ENCODE measurements at places on chromosomes 1 and 21.

- no peak for DNase-seq
These were observed 39.3 kb downstream of the PCNX2 start for GRCh38 chr1:233256191-233256590.

DNA sequence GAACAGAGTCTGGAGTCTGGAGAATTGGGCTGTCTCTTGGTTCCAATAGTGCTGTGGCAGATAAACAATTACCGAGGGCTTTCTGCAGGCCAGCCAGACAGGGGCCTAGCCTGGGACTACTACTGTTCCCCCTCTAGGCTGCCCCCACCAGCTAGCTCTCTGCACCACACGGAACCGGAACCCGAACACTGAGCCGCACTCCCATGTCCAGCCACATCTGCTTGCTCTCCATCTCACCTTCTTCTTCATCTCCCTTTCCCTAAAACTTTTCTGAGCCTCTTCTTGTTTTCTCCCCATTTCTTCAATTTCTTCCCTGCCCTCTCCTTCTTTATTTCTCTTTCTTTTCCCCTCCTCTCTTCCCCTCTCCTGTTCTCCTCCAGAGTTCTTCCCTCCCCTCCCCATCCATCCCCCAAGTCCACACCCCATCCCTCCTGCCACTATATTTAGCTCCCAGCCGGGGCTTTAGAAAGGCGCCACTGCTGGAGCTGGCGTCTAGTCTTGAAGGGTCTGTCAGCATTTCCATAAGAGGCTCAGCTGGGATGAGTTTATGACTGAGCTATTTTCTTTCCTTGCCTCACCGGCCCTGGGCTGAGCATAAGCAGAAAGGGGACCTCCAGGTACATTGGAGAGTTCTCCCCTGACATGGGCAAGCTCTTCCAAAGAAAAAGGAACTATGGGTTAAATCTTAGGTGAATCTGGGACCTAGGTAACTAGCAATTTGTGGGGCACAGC is 25.7 kb upstream of the ATP2B4 start:
- DNase-seq, result no peak

GRCh38 chr1:110734133-110734680 is 59.5 kb upstream of the KCNA3 start:
- no peak for DNase-seq

GRCh38 chr1:68723791-68724190 is 226.9 kb upstream of the DEPDC1 start:
- no peak for DNase-seq

- DNase-seq, result no peak
These were observed 193.5 kb downstream of the PAPPA2 start for GRCh38 chr1:176656257-176656995.

GRCh38 chr21:27363719-27364477 is 397.0 kb upstream of the ADAMTS5 start:
- DNase-seq, result no peak

GRCh38 chr1:75600781-75601180 is 10.1 kb downstream of the SLC44A5 start:
- DNase-seq, result no peak

- no peak for DNase-seq
These were observed 60.8 kb upstream of the ROR1 start for GRCh38 chr1:63713041-63713440.

DNA sequence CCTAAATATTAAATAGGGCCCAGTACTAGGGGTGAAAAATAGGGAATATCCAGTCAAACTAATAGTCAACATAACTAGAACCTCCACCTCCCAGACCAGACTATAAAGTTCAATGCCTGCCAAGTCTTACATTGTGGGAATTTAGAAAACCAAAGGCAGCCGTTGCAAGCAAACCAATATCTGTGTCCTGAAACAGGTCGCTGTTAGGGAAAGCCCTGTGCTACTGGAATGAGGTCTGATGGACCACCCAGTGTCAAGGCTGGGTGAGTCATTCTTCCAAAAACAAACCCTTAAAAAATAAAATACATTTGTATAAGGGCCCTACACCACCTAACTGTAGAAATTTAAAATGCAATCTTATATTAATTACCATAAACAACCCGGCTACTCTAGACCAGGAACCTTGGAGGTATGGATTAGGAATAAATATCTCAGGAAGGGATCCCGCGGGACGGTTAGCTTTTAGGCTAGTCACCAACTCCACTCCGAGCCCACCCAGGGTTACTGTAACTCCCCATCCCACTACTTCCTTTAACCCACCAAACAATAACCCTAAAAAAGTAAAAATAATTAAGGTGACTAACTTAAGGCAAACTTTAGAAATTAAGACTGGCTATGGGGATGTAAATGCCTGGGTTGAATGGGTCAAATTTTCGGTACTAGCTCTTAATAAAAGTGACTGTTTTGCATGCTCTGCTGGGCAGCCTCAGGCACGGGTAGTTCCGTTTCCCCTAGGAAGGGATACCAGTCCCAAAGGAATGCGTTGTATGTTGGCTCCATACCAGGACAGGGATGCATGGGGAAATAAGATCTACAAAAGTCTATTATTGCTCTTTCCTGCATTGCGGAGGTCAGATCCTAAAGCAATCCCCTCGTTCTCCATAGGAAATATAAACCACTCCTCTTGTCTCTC is 65.4 kb upstream of the TLR5 start:
- DNase-seq, result no peak

DNA sequence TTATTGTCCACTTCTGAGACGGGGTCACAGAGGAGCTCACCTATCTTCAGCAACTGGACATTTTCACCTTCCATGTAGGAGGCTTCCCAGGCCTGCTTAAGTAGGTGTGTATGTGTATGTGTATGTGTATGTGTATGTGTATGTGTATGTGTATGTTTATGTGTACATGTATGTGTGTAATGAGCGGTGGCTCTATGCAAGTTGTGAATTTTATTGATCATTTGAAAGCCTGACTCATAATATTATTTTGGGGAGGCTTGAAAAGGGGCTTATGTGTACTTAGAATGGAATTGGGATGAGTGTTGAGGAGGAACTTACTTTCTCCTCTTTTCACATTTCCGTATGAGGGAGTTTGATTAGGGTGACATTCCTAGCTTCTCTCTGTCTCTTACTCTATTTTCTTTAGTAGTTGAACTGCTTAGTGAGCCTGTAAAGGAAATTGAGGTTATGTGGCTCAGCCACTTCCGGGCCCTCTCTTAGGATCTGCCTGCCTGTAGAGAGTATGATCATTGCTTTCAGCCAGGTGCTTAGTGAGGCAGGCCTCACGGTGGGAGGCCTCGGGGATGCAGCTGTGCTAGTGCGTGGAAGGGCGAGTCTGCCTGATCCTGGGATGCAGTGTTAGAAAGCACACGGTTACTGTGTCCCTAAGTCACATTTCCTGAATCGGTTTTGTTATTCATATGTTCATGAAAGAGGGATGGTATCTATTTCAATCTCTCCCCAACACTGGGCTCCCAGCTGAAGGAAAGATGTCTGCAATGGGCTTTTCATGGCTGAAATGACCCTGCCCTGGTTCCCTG is 61.0 kb downstream of the IER5 start:
- DNase-seq, result no peak

DNA sequence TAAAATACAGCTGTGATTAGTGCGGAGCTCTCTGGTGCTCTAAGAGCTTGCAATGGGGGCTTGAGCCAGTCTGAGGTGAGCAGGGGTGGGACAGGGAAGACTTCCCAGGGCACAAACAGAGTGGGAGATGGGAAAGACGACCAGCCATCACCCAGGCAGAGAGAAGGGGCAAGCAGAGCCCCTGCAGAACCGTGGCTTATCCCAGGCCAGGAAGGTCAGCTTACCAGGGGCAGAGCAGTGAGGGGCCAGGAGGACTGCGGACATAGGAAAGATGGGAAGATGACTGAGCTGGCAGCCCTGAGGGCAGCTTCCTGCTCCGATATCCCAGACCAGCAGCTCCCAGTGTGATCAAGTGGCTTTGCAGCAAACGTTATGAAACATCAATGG is 55.4 kb upstream of the IFFO2 start:
- DNase-seq, result no peak

GRCh38 chr1:93446837-93447451 is 974 bp upstream of the FNBP1L start:
- no peak for DNase-seq

GRCh38 chr1:209688746-209689234 is 13.6 kb downstream of the G0S2 start:
- no peak for DNase-seq

DNA sequence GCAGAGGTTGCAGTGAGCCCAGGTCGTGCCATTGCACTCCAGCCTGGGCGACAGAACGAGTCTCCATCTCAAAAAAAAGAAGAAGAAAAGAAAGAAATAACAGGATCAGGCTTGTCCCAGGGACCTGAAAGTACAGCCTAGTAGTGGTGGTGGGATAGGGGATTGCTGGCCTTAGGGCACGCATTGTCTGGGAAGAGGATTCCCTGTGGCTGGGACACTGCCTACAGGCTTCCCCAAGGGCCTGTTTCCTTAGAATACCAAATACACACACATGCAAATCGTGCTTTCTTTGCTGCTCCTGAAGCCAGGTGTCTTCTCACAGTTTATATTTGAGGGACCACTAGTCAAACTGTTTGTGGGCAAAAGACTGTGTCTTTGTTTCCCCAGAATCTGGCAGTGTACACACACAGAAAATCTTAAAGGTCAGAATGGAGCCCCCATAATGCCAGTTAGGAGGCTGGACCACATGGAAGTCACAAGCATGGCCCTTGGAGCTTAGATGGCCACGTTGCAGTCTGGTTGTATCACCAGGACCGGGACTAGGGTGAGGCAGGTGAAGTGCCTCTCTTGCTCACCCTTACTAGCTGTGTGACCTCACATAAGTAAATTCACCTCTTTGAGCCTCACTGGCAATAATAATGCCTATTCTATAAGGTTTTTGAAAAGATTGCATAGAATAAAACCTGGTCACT is 12.7 kb upstream of the ASAP3 start:
- no peak for DNase-seq

- no peak for DNase-seq
These were observed at the start of gene CASQ2 for GRCh38 chr1:115768549-115768948. CASQ2 (minus strand) TSS chr1:115768714; CDS start chr1:115768541, 173 bp downstream.

DNA sequence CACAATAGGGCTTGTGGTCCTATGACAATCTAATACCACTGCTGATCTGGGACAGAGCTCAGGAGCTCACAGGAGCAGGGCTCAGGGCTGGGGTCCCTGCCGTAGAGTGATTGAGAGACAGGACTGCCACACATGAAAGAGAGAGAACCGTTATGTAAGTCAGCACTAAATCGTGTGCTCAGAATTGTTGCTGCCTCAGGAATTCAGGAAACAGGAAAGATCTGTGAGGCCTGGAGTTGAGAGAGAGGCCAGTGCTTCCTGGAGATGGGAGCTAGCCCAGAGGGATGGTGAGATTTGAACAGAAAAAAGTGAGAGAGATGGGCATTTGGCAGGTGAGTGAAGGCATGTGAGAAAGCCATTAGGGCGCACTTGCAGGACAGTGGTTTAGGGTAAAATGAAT is 17.5 kb upstream of the ACBD6 start:
- DNase-seq, result no peak

GRCh38 chr1:29213055-29213454 is 17.7 kb downstream of the MECR start:
- DNase-seq, result no peak

DNA sequence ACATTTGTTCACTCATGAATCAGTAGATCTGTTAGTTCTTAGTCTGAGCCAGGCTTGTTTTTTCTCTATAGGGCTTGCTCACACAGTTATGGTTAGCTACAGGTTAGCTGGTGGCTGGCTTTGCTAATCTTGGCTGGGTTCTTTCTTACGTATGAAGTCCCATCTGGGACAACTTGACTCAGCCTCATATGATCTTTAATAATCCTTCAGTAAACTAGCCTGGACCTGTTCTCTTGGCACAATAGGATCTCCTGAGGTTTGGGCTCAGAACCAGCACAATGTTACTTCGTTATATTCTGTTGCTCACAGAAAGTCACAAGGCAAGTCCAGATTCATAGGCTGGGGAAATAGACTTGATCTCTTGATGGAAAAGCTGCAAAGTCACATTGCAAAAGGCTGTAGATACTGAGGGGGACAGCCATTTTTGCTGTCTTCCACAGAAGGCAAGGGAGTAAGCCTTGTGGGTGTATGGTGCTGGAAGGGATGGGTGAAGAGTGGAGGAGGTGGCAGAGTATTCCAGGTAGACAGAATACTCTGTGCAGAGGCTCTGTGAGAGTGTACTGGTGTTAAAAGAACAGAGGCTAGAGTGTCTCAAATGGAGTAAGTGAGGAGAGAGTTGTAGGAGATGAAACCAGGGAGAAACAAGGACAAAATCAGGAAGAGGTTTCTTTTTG is 24.4 kb downstream of the EFCAB7 start:
- DNase-seq, result no peak

DNA sequence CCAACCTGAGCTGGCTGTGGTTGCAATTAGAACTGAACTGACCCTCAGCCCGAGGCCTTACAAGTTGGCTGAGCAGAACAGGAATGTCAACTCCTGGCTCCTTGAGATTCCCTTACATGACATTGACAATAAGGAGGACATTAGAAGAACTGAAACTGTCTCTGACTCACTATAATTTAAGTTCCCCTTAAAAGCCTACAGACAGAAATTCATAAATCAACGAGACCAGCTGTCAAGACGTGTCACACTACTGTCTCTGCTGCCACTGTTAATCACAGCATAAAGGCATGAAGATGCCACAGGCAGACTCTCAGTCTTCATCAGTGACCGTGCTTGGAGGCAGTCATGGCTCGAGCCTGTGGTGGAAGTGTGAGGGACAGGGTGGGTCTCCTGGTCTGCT is 168.8 kb downstream of the GABPA start:
- DNase-seq, result no peak

DNA sequence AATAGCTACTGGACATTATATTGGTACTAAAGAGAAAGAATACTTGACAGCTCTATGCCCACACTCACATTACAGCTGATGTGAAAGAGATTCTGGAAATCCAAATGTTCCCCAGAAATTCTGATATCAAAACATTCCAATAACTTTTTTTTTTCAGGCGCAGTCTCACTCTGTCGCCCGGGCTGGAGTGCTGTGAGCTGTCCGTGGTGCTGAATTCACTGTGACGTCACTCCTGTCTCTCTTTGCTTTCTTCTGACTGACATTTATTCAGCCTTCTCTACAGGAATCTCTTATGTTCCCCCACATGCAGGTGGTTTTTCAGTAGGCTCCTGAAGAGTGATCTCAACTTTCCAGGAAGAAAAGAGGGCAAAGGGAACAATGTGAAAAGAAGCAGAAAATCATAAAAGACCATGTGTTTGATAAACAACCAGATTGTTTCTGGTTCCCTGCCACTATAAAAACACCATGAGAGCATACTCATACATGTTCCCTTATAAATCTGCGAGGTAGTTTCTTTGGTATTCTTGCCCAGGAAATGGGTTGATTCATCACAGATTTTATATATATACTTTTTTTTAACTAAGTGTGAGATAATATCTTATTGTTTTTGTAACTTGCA is 6.2 kb downstream of the S100A7A start:
- DNase-seq, result peak; percentile 25

DNA sequence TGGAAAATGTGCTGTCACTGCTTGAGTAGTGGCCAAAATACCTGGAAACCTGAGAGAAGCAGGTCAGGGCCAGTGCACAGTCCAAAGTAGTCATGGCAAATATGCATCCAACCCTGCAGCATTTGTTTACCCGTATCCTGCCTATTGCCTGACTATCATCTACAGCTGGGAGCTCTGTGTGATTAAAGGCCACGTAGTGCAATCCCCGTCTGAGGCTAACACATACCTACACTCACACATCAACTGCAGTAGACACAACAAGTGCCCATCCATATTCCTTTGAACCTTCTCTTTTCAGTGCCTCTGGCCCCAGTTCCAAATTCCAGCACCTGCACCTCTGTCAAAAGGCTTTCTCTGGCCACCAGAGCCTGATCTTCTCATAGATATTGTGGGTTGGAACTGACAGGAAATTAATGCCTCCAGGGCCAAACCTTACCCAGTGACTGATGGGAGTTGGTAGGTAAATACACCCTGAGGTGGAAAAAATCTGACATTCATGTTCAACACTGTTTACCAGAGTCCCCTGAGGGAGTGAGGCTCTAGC is 383.0 kb downstream of the SETD4 start:
- no peak for DNase-seq

- no peak for DNase-seq
These were observed 23.8 kb downstream of the PMVK start for GRCh38 chr1:154912755-154913154.
